ENCODE measurements at places on chromosomes 11 and 22.
A peak's percentile ranks its signal among the peaks of the same experiment; 100 is the strongest.

DNA sequence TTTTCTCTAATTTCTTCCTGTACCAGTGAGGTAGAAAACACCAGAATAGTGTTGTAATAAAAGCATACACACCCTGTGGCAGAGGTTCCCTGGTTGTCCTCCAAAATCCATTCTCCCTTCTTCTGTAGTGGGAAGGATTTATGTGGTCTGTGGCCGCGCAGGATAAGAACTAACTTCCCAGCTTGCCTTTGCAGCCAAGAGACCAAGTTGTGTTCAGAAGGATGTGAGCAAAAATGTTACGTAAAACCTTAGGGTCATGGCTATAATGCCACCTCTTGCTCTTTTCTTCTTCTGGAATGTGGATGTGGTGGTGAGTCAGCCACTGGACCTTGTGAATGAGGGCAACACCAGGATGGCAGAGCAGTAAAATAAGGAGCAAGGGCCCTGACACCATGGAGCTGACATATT, 28.4 kb downstream of the CCDC90B start:
- no peak for DNase-seq

DNA sequence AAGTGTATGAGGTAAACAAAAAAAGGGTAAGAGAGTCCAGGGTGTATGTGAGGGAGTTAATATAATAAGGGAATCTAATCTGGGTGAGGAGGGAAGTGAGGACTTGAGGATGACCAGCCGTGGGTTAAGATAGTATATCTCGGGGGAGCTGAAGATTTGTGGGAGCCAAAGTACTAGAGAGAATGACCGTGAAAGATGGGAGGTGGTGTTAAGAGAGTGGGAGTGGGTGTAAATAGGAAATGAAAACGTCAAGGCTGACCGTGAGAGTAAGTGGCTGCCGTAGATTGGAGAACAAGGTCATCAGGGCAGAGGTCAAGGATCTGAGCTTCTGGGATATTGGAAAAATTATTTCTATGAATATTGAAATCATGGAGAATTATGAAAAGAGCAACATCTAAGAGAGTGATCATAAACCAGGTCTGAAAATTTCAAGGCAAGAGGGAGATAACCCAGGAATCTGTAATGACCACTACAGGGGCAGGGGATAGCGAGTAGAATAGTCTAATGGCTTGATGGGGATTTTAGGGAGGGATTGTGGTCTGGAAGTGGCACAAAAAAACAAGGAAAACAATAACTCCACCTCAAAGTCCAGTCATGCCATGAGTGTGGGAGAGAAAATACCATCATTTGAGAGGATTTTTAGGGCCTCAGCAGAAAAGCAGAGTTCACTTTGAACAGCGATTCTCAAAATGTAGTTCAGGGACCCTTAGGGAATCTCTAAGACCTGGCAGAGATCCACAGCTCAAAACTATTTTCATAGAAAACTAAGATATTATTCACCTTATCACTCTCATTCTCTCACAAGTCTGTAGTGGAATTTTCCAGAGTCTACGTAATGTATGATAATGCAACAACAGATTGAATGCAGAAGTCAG, 72.0 kb downstream of the PRR5L start:
- no peak for DNase-seq

DNA sequence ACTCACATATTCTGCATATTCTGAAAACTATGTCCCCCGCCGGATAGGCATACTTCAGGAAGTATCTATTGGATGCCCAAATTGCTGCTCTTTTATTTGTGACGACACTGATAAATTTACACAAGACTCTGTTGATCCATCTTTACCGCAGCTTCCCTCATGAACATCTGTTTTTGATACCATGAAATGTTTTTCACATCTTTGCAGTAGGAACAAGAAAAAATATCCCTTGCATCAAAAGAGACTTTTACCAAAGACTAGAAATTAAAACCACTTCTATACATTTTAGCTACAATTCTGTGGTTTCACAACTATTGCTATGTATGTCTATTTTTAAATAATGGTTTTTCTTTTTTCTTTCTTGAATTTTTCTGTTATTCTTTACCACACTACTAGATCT, 15.3 kb downstream of the POU2AF2 start:
- no peak for DNase-seq

GRCh38 chr11:44574610-44575287, 9.3 kb downstream of the CD82 start:
- DNase-seq: no peak

DNA sequence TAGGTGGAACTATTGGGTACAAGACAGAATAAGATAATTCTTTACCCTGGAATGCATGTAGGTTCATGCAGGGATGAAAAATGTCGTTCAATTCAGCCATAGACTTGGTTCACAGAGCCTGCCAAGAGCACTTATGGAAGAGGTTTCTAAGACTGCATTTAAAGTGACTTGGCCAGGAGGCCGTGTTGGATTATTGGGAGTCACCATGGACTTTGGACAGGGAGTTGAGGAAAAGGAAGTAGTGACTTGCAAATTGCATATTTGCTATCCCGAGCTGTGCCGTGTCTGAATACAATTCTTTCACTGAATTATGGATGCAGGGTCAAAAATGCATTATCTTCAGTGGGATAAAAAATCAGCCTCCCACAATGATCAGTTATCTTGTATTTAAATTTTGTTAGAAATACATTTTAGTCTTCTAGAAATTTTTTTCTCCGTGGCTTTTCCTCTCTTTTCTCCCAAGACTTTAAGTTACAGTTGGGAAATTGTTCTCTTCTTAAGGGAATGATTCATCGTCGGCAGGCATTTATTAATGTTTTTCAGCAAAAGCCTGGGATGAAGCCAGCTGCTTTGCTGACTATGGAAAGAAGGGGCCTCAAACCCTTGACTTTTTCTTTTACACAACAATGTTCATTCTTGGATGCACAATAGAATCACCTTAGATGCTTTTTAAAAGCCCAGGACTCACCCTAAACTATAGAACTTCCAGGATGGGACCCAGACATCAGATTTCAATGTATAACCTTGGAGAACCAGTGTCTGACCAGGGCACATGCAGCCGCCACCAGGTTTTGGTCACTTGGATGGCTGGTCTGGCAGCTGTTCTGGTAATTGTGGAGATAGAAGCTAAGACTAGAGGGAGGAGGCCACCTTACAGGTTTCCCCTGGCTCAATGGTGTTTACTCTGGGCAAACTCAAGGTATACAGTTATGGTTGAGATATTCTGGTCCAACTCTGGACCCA, 70.8 kb downstream of the FAT3 start:
- no peak for DNase-seq

GRCh38 chr11:70782401-70782913, 384.1 kb downstream of the CTTN start:
- no peak for DNase-seq

- DNase-seq: no peak
These were observed 664 bp downstream of the DDB2 start for GRCh38 chr11:47215366-47215910.

DNA sequence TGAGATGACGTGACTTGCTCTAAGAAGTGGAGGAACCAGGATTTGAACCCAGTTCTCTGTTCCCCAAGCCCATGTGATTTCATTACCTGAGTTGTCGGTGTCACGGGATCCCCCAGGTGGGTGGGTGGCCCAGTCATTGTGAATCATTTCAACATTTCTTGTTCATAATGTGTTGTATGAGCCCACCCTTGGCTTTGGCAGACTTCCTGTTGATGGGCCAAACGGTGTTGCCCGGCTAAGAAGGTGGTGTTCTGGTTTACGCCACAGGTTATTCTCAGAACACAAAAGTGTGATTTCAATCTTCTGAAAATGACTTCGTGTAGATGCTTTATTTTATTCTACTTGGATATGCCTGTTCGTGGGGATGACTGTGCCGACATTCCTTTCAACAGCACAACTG, 21.6 kb upstream of the ST14 start:
- no peak for DNase-seq

DNA sequence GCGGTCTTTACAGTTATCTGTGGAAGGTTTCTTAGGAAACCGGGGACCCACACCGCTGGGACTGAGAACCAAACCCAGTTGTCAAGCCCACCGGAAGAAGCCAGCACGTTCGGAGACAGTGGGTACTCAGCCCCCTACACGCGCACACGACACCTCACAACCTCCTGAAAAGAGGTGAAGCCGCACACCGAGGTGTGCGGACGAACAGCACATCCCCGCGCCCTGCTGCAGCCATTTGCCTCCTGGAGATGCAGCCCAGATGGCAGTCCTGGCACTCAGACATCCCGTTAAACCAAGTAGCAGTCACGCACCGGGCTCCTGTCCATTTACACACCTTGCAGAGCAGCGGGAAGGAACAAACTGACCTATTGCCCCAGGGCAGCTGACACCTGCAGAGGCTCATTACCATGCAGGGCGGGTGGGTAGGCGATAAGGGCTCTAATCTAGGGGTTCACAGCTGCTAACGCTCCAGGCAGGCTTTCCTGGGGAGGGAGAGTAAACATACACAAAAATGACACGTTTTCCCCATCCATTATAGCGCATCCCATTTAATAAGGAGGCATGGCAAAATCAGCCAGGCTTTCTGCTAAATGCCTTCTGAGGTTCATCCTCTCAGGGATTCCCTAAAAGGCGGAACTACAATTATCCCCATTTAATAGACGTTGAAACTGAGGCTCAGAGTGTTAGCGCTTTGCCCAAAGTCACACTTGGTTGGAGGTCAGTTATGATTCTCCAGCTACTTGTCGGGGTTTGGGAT, 864 bp upstream of the EHBP1L1 start:
- DNase-seq: no peak

DNA sequence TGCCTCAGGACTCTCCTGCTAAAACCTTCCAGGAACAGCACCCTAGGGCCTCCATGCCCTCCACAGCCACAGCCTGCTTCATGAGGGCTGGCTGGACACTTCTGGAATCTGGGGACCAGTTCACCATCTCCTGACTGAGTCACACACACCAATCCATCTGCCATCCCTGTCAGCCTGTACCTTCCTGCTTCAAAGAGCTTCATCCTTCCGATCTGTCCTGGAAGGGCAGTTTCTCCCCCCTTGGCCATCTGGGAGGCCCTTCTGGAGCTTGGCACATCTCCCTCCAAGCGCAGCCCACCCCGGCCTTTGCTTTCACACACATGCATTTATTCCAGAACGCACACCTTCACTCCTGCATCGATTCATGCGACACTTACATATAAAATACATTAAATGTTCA, 13.0 kb downstream of the APBB1 start:
- no peak for DNase-seq

- DNase-seq: no peak
These were observed 910.5 kb upstream of the CHORDC1 start for GRCh38 chr11:91133361-91133760.

DNA sequence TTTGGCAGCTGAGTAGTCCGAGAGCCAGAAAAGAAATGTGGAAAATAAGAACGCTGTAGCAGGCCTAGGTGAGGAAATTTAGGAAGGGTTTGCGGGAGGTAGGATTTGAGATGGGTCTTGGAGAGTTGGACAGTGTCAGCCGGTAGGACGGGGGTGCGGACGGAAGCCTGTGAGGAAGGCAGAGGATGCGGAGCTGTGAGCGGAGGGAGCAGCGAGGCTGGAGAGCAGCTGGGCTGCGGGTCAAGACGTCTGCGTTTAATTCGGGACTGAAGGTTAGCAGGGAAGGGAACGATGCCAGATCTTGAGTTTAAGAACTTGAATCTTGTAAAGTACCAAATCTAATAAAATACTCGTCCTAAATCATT, 669 bp upstream of the TIGD3 start:
- DNase-seq: no peak

GRCh38 chr11:8234425-8234821, 29.3 kb downstream of the LMO1 start:
- DNase-seq: no peak

GRCh38 chr11:75241036-75241905, 697 bp downstream of the TPBGL start:
- DNase-seq: peak; percentile 94

- no peak for DNase-seq
These were observed 351.4 kb upstream of the LUZP2 start for GRCh38 chr11:24145411-24145810.

GRCh38 chr22:25668437-25668836, 73.6 kb upstream of the MYO18B start:
- no peak for DNase-seq

DNA sequence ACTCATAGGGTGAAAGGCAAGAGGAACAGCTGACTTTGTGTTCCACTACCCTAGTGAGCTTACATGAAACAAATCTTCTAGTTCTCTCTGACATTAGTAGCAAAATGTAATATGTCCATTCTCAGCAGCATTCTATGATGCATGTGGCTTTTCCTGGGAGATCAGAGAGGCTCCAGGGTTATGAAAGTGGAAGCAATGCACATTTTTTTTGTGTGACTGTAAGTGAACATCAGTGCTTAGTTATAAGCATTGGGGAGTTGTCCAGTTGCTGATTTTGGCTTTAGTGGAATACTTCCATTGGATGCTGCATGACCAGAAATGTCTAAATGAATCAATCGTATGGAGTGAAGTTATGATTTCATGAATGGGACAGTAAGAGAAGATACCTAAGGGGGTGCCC, 255.9 kb downstream of the FAT3 start:
- DNase-seq: no peak

GRCh38 chr11:125193416-125193726, 28.8 kb downstream of the PKNOX2 start:
- no peak for DNase-seq

- DNase-seq: no peak
These were observed 28.8 kb downstream of the SLN start for GRCh38 chr11:107683061-107683460.

DNA sequence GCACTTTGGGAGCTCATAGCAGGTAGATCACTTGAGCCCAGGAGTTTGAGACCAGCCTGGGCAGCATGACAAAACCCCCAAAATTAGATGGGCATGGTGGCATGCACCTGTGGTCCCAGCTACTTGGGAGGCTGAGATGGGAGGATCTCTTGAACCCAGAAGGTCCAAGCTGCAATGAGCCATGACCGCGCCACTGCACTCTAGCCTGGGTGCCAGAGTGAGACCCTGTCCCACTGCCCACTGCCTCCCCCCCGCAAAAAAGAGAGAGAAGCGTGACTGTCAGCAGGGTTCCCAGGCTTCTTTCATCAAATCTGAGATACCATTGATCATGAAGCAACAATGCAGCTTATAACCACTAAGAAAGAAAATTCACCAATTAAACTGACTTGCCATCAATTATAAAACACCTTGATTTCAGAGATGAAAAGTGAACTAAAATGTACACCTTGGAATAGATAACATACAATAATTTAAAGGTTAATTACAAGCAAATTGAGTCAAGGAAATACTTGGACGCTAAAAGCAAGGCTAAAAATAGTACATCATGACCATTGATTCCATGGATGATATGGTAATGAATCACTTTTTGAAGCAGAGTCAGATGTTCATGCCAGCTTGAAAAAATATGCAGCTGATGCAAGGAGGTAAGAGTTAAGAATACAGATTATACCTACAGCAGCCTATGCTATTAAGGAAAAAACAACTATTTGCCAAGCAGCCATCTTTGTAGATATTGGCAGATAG, 90.8 kb upstream of the ALKBH3 start:
- DNase-seq: no peak

- no peak for DNase-seq
These were observed 151.1 kb upstream of the ISX start for GRCh38 chr22:34914846-34915245.

- DNase-seq: peak; percentile 78
These were observed 56.4 kb upstream of the CD44 start for GRCh38 chr11:35082321-35083180.

Data from left forelimb (tissue), 1 donor.